ENCODE measurements at places on chromosomes 2 and 18.

- no peak for DNase-seq
Observed at GRCh38 chr2:44789446-44789845, 152.1 kb upstream of the SIX3 start.

GRCh38 chr2:9298583-9298982, 92.0 kb downstream of the ASAP2 start:
- DNase-seq, result no peak

GRCh38 chr2:37348155-37348554, 3.7 kb downstream of the QPCT start:
- no peak for DNase-seq

GRCh38 chr2:44135771-44136170, 32.9 kb upstream of the PPM1B start:
- DNase-seq, result peak; percentile 56

DNA sequence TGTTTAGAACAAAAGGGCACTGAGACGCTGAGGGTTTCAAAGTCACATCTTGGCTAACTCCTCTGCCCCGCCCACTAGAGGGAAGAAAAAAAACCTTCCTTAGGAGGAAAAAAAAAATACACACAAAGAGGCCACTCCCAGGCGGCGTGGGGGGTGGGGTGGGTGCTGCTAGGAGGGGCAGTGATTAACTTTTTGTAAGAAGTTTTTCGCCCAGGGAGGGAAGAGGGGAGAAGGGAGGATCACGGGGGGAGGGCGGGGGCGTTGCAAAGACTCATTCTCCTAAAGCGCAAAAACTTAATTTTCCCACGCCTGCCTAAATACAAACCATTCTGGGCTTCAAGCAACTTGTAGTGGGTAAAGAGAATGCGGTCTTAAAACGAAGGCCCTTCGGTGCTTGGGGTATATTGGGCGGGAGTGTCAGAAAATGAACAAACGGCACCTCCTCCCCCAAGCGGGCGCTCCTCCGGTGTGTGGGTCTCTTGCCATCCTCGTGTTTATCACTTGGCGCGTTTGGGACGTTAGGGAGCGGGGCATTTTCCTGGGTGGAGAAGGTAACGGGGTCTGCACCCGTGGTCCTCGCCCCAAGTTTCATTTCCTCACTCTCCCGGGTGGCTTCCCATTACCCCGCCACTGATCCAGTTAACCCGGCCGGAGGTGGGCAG, 1.7 kb downstream of the CXCR4 start:
- DNase-seq, result peak; percentile 4

GRCh38 chr2:140714586-140714985, 1416.2 kb downstream of the LRP1B start:
- DNase-seq, result no peak

- DNase-seq, result no peak
Observed at GRCh38 chr2:126860385-126860784, 38.3 kb upstream of the TEX51 start.

DNA sequence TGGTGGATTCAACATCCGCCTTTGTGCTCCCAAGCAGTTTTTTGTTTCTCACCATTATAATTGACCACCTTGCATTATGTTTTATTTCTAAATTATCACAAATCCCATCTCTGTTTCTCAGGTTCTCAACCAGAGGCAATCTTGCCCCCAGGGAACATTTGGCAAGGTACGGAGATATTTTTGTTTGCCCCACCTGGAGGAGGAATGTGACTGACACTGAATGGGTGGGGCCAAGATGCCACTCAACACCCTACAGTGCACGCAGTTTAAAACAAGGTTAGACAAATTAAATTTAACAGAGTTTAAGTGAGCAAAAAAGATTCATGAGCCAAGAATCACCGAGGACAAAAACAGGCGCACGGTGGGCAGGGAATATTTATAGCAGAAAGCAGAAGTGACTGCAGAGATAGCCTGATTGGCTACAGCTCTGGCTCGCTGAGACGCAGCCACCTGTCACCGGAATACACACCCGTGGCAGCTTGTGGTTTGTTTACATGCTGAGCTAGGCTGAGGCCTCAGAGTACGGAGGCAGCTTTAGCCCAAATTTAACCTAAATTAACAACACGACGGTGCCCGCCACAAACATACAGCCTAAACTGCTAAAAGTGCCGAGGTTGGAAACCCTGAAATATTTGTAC, 150.0 kb upstream of the ALKAL2 start:
- DNase-seq, result no peak

- DNase-seq, result peak; percentile 68
Observed at GRCh38 chr2:216540920-216541319, 42.3 kb downstream of the RPL37A start.

GRCh38 chr2:143719406-143719805, 590.2 kb downstream of the ARHGAP15 start:
- no peak for DNase-seq

- no peak for DNase-seq
Observed at GRCh38 chr2:122056853-122057252, 301.4 kb downstream of the TSN start.

- no peak for DNase-seq
Observed at GRCh38 chr2:19676770-19677169, 225.0 kb downstream of the TTC32 start.

GRCh38 chr18:58525517-58525916, 103.4 kb downstream of the ALPK2 start:
- DNase-seq, result peak; percentile 87

- DNase-seq, result no peak
Observed at GRCh38 chr2:203799908-203800307, 67.7 kb upstream of the CTLA4 start.

GRCh38 chr2:29226808-29227207, 111.6 kb downstream of the CLIP4 start:
- DNase-seq, result no peak

GRCh38 chr2:39949131-39949530, 170.1 kb upstream of the THUMPD2 start:
- peak; percentile 15 for DNase-seq

GRCh38 chr18:58267493-58267892, 223.5 kb downstream of the NEDD4L start:
- DNase-seq, result no peak

GRCh38 chr2:5673145-5674025, 18.8 kb upstream of the SOX11 start:
- no peak for DNase-seq

GRCh38 chr2:67445652-67446268, 48.6 kb downstream of the ETAA1 start:
- peak; percentile 28 for DNase-seq

- peak; percentile 76 for DNase-seq
Observed at GRCh38 chr18:56641714-56642337, 3.4 kb upstream of the TXNL1 start.

- DNase-seq, result no peak
Observed at GRCh38 chr2:96773922-96774321, 13.2 kb downstream of the CNNM4 start.

DNA sequence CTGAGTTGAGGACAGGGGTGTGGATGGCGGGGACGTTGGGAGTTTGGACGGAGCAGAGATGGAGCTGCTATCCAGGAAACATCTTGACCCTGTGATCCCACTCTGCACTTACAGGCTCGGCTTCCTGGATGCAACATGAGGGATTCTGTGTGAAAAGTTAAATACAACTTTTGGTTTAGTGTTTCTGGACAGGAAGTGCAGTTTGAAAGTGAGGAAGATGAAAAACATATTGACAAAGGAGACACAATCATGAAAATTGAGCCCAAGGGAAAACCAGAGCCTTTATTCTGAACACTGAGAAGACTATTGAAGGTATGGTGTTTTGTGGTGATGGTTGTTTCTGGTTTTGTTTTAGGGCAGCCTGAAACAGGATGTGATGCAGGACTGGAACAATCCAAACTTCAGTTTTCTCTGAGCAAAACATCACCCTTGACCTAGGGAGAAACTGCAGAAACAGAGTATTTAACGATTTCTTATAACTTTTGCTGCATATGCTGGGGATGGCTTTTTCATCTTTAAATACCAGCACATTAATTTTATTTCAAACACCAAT, 76.5 kb upstream of the RFX8 start:
- no peak for DNase-seq

GRCh38 chr2:56705713-56706112, 521.9 kb downstream of the CCDC85A start:
- peak; percentile 49 for DNase-seq

DNA sequence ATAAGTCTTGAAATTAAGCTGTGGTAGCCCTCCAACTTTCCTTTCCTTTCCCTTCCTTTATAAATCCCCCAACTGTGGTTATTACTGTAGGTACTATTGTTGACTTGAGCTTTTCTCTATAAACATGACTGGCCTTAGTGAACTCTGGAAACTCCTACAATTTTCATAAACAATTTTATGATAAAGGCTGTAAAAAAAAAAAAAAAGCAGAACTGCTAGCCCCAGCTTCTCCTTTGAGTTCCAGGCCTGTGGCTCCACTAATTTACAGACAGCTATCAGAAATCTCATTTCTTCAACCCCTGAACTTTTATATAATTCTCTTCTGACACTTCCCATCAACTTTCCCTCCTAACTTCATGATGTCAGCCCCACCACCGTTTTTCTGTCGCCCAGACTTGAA, 174.3 kb downstream of the IKZF2 start:
- no peak for DNase-seq

- no peak for DNase-seq
Observed at GRCh38 chr2:212922701-212923100, 228.7 kb downstream of the IKZF2 start.
